NCI-H2081 treated with DMSO at 0.1 percent for 48 hours (cell line): ENCODE measurements at places on chromosomes 1 and 21.

GRCh38 chr1:19402031-19402813 is 83.1 kb downstream of the CAPZB start:
- DNase-seq: no peak

- DNase-seq: no peak
These were observed 63.5 kb upstream of the OLIG2 start for GRCh38 chr21:32962268-32962667.

DNA sequence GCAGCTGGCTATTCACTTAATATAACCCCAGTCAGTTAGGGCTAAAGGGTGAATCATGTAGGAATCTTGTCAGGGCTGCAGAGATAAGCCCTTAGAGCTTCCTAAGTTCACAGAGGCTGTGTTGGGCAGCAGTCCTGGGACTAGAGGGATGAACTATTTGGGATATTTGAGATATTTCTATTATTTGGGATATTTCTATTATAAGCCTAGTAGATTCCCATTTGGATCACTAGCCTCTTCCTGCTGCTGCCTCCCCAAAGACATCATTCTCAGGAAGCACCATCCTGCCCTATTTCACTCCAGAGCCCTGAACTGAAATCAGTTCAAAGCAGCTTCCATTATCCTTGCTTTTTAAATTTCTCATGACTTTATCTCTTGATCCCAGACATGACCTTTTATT is 501.3 kb downstream of the NUF2 start:
- DNase-seq: no peak

- no peak for DNase-seq
These were observed 37.5 kb upstream of the PRDM2 start for GRCh38 chr1:13662493-13662892.

DNA sequence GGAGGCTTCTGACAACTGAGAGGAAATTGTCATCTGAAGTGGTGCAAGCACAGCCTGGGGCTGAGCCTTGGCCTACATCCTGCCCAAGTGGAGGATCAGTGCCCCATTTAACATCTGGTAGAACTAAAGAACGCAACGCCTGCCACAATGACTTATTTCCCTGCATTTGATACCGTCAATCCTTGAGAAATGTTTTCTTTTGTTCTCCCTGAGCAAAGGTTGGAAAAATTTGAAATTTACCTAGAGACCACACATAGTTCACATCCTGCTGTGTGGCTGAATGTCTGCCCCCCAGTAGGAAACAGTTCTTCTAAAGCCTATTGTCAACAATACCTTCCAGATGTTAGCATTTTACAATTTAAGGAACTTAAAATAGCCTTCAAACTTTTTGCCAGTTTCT is 5.6 kb upstream of the RGS4 start:
- DNase-seq: no peak

GRCh38 chr21:38139380-38140168 is 117.2 kb upstream of the KCNJ15 start:
- DNase-seq: no peak

GRCh38 chr1:59143133-59143487 is 153.8 kb upstream of the FGGY start:
- DNase-seq: no peak

DNA sequence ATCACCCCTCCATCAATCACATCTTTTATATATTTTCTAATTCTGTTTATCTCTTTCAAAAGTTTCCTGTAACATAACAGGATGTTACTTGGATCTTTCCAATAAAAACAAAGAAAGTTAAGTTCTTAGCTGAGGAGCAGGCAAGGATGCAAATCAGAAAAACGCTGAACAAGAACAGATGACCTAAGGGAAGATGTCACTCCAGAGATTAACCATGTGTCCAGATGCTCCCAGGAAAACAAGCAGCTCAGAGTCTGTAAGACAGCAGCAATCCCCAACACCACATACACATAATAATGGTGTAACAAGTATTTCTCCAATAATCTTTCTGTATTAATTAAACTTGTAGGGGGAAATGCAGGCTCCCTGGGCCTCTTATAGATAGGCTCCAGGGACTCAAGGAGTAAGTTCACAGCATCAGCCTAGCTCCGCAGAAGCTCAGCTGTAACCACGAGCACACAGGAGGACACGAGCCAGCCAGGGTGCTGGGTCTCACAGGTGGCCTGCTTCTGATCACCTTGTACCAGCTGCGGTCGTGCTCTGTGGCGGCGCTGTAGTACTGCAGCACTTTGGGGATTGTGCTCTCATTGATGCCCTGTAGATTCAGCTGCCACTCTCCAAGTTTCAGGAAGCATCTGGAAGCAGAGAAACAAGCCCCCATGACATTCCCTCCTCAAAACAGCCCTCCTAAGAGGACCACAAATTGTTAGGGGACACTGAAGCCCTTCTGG is 33.1 kb upstream of the EXOSC10 start:
- DNase-seq: no peak

GRCh38 chr1:56939209-56939608 is 26.6 kb downstream of the C8B start:
- no peak for DNase-seq

DNA sequence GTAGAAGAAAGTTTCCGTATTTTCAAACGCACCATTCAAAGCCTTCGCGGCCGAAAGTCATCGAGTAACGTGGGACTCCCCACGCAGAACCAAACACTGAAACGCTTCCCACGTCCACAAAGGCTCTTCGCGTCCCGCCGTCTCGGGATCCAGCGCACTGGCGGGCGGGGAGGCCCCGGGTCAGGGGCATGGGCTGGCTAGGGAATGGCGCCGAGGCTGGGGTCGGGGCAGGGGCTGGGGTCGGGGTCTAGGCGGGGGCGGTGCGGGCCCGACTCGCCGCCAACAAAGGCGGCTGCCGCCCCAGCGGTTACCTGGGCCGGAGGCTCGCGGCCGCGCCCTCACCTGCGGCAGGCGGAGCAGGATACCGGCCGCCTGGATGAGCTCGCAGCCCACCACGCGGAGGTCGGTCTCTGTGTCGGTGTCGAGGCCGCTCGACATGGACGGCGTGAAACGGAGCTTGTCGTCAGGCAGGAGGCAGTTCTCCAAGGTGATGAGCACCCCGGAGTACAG is 403 bp downstream of the CCNL2 start:
- DNase-seq: no peak

DNA sequence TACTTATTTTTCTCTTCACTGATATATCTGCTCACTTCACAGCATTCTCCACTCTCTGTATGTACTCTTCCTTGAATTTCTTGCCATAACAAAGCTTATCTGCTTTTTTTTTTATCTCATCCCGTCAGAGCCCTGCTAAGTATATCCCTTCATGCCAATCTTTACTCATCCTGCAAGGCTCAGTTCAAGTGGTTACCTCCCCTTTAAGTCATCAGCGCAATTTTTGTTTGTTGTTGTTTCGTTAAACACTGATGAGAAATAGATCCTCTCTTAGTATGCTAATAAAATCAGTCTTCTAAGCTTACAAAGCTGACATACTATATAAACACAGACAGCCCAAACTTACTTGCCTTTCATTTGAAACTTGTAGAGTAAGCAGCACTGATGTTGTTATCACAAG is 17.8 kb downstream of the COL24A1 start:
- DNase-seq: no peak

- DNase-seq: no peak
These were observed 148.1 kb downstream of the SPATA46 start for GRCh38 chr1:162228586-162228985.

DNA sequence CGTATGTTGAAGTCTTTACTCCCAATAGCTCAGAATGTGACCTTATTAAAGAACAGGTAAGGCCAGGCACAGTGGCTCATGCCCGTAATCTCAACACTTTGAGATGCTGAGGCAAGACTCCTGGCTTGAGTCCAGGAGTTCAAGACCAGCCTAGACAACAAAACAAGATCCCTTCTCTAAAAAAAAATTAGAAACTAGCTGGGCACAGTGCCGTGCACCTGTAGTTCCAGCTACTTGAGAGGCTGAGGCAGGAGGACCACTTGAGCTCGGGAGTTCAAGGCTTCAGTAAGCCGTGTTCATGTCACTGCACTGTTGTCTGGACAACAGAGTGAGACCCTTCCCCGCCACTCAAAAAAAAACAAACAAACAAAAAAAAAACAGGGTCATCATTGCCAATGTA is 171.3 kb downstream of the RERE start:
- DNase-seq: no peak

- no peak for DNase-seq
These were observed 1636.8 kb downstream of the AMY1C start for GRCh38 chr1:105386489-105386888.

GRCh38 chr21:25385911-25386474 is 221.3 kb downstream of the MRPL39 start:
- DNase-seq: peak; percentile 56

- no peak for DNase-seq
These were observed 100.2 kb upstream of the IPO9 start for GRCh38 chr1:201728731-201729130.

DNA sequence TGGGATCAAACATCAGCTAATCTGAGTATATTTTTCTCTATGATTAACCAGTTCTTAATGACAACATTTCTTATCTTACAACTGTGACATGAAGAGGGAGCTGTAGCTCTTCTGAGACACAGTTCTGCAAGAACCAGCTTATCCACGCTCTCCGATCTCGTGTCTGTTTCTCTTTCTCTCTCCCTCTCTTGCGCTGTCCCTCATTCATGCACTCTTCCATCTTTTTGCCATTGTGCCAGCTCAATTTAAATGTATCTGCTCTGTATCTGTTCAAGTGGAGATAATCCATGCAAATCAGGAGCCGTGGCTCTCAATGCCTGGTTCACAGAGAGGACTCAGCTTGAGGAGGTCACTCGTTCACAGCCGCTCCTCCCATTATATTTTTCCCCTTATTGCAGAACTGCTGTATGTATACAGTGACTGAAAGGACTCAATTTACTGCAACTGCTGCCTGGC is 494.7 kb upstream of the ADGRL2 start:
- peak; percentile 43 for DNase-seq

DNA sequence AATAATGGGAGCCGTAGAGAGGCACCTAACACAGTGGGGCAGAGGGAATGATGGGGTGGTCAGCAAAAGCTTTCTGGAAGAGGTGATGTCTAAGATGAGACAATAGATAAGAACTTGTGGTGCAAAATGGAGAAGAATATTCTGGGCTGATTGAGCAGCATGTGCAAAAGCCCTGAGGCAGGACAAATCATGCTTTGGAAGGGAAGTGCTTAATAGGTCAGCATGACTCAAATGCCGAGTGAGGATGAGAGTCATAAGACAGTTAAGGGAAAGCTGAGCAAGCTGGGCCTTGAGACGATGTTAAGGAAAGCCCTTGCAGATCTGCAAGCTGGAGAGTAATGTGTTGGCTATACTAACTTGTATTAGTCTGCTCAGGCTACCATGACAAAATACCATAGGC is 37.3 kb upstream of the ASB17 start:
- no peak for DNase-seq

GRCh38 chr1:176559878-176560277 is 96.9 kb downstream of the PAPPA2 start:
- DNase-seq: no peak

DNA sequence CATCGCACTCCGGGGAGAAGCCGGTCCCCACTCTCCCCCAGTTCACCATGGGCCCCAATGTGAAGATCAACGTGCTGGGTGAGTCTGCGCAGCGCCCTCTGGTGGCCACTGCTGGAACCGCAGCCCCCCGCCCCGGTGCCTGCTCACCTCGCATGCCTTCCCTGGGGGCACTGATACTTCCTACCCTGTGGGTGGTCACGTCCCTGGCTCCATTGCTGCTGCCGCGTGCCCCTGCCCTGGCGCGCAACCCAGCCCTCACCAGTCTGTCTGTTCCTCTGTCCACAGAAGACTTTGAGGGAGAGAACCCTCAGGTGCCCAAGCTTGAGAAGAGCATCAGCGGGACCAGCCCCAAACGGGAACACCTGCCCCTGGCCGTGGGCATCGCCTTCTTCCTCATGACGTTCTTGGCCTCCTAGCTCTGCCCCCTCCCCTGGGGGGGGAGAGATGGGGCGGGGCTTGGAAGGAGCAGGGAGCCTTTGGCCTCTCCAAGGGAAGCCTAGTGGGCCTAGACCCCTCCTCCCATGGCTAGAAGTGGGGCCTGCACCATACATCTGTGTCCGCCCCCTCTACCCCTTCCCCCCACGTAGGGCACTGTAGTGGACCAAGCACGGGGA is 7.6 kb downstream of the EFNA3 start:
- no peak for DNase-seq

GRCh38 chr1:105100102-105100501 is 1350.4 kb downstream of the AMY1C start:
- DNase-seq: no peak

DNA sequence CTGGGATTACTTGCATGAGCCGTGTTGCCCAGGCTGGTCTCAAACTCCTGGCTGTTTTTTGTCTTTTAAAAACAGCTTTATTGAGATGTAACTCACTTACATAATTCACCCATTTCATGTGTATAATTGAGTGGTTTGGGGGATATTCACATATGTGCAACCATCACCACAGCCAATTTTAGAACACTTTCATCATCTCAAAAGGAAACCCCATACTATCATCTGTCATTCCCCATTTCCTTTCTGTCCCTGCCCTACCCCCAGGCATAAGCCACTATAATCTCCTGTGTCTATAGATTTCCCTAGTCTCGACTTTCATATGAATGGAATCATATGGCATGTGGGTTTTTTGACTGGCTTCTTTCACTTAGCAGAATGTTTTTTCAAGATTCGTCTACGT is 43.3 kb downstream of the GPR137B start:
- no peak for DNase-seq

- no peak for DNase-seq
These were observed 357.1 kb upstream of the SGIP1 start for GRCh38 chr1:66176832-66177231.

- no peak for DNase-seq
These were observed 138.3 kb downstream of the TTLL7 start for GRCh38 chr1:83860490-83861221.

DNA sequence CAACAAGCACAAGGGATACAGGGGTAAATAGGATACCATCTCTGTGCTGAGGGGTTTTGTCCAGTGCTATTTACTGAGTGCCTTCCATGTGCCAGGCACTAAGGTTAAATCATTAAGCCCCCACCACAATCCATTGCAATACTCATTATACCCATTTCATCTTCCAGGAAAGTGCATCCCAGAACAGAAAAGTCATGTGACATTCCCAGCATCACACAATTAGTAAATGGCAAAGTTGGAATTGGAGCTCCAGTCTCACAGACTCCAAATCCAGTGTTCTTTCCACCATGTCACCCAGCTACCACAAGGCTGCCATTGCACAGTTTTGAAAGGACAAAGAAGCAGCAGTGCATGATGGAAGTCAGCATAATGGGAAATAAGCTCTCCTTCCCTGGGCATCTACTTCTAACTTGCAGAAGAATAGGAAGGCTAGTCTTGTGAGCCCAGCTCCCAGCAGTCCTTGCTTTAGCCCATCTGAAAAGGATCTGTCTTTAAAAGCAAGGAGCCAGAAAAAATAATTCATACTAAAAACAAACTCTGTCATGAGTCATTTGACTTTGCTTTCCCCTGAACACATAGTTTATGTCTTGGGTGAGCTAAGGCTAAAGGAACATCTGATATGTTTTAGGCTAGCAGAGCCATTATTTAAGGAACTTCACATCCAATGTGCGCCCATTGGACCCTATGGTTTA is 111.4 kb upstream of the HOOK1 start:
- no peak for DNase-seq

- no peak for DNase-seq
These were observed 3.4 kb upstream of the LBR start for GRCh38 chr1:225431081-225431863.
